ENCODE measurements at places on chromosomes 4 and X.
A peak's percentile ranks its signal among the peaks of the same experiment; 100 is the strongest.

DNA sequence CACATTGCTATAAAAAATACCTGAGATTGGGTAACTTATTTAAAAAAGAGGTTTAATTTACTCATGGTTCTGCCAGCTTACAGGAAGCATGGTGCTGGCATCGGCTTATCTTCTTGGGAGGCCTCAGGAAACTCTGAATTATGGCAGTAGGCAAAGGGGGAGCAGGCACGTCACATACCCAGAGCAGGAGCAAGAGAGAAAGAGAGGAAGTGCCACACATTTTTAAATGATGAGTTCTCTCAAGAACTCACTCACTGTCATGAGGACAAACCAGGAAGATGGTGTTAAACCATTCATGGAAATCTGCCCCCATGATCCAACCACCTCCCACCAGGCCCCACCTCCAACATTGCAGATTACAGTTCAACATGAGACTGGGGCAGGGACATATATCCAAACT lies 10.0 kb upstream of the AFF1 start:
- DNase-seq = no peak

DNA sequence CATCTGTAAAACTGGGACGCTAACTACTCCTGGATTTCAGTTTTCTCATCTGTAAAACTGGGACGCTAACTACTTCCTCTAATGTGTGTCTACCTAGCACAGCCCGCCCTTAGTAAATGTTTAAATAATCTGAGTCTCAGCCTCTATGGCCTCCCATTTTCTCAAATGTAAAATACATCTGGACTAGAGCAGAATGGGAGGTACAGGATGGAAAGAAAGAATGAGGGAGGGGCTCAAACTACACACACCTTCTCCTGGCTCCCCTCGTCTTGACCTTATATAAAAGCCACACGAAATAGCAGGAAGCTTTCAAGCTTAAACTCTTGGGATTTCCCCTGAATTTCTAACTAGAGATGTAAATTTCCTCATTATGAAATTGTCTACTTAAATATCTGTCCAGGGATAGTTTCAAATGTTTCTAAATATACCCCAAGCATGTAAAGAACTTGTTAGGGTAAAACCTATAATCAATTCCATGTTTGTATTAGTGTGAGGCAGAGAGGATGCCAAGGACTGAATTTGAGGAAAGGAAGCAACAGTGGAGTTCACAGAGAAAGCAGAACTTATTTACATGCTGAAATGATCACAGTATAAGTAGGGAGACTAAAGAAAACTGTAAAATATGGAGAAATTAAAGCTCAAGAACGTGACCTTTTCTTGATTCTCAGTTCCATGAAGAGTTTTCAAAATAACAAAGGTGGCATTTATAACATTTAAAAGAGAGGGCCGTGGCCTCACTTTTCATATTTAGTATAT lies 220.0 kb downstream of the NWD2 start:
- DNase-seq = no peak

DNA sequence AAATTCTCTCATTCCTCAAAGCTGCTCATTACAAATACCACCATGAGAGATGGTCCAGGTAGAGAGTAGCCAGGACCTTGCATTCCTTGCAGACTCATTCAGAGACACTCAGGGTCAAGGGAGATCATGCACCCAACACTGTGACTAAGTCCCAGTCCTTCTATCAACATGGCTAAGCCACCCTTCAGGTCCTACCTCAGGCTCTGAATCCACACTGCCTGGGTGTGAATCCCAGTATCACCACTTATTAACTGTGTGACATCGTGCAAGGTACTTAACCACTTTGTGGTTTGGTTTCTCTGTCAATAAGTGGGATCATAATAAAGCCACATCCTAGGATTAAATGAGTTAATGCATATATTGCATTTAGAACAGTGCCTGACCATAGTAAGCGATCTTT lies 124.1 kb upstream of the NEIL3 start:
- no peak for DNase-seq

- DNase-seq = peak; percentile 50
Measured at GRCh38 chrX:136954930-136955329, 74.4 kb upstream of the RBMX start.

DNA sequence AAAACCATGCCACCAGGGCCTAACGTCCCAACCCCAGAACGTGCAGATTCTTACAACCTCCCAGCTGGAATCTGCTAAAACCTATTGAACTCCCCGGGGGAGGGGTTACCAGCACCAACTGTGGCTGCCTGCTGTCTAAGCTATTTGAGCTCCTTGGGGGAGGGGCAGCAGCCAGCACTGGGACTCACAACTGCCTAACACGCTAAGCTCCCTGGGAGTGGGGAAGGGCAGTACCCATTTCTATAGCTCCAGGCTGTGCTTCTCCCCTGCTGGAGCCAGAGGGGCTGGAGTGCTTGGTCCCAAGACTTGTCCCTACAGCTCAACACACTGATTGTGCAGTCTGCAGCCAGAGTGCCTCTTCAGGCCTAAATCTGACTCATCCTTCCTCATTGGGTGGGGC lies 459.8 kb upstream of the FGF16 start:
- no peak for DNase-seq

GRCh38 chrX:33188881-33189280 lies 22.5 kb downstream of the DMD start:
- no peak for DNase-seq

- peak; percentile 3 for DNase-seq
Measured at GRCh38 chrX:70264784-70265183, 3.4 kb upstream of the ARR3 start.

- no peak for DNase-seq
Measured at GRCh38 chr4:38152305-38152704, 192.1 kb downstream of the PTTG2 start.

GRCh38 chrX:15236146-15236545 lies 33.7 kb downstream of the ASB9 start:
- DNase-seq = no peak

DNA sequence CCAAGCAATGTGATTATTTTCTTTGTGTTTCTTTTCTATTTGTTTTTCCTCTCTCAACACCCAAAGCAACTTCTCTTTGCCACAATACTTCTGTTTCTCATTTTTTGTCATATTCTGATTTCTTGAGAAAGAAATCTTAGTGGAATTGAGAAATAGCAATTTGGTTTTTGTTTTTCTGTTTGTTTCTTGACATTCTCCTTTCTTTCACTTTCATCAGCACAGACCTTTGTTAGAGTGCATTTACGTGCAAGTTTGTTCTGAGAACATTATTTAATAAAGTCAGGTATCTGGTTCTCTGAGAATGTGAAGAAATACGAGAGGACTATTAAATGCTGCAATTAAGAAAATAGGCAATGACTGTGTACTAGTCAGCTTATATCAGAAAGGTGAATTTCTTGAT lies 608.1 kb upstream of the AADAT start:
- no peak for DNase-seq

GRCh38 chr4:146288193-146288592 lies 73.9 kb downstream of the REELD1 start:
- DNase-seq = no peak

- DNase-seq = no peak
Measured at GRCh38 chr4:74873545-74874301, 59.2 kb upstream of the PARM1 start.

DNA sequence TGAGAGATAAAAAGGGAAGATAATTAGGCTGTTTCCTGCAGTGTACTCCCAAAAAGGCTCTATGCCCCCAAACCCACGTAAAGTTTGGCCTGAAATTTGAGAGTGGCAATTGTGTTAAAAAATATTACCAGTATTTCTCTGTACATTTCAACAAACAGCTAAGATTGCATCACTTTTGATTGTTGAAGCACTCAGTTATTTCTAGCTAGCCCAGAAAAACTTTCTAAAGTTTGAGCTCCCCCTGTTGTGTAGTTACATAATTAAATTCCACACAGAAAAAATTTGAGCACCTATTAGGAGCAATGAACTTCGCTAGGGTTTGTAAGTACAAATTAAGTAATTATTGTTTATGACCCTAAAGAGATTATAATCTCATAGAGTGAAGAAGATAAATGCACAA lies 109.4 kb downstream of the DLG3 start:
- peak; percentile 25 for DNase-seq

- no peak for DNase-seq
Measured at GRCh38 chr4:171279131-171279530, 534.1 kb upstream of the GALNTL6 start.

- no peak for DNase-seq
Measured at GRCh38 chr4:118289794-118290193, 63.0 kb downstream of the PRSS12 start.

GRCh38 chr4:55488716-55489115 lies 58.0 kb downstream of the CLOCK start:
- DNase-seq = no peak

GRCh38 chr4:94375364-94375763 lies 32.7 kb upstream of the HPGDS start:
- DNase-seq = no peak

GRCh38 chr4:45408996-45409395 lies 682.6 kb upstream of the GNPDA2 start:
- no peak for DNase-seq

DNA sequence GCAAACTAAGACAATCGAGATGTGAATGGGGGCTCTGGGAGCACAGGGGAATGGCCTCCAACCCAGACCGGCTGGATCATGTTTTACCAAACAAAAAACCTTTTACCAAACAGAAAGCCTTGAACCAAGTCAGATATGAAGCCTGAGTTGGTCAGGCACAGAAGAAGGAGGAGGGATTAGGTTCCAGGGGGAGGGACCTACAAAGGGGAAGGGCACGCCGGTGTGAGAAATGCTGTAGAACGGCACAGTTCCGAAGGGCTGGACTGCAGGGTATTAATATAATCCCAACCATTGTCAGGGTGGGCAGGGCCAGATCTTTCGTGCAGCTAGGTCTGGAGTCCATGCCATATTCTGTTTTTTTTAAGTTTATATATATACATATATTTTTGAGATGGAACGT lies 52.9 kb upstream of the NYX start:
- DNase-seq = no peak

GRCh38 chrX:43481576-43481975 lies 174.5 kb upstream of the MAOA start:
- DNase-seq = no peak

GRCh38 chr4:38621028-38621684 lies 42.8 kb upstream of the KLF3 start:
- peak; percentile 89 for DNase-seq

- DNase-seq = no peak
Measured at GRCh38 chr4:75623026-75623425, 7.3 kb downstream of the CDKL2 start.

GRCh38 chrX:154712781-154713740 lies 37.8 kb downstream of the GAB3 start:
- DNase-seq = peak; percentile 16

- no peak for DNase-seq
Measured at GRCh38 chrX:57353472-57354132, 67.1 kb downstream of the FAAH2 start.

GRCh38 chrX:40104985-40105834 lies 7.5 kb upstream of the BCOR start:
- peak; percentile 68 for DNase-seq

DNA sequence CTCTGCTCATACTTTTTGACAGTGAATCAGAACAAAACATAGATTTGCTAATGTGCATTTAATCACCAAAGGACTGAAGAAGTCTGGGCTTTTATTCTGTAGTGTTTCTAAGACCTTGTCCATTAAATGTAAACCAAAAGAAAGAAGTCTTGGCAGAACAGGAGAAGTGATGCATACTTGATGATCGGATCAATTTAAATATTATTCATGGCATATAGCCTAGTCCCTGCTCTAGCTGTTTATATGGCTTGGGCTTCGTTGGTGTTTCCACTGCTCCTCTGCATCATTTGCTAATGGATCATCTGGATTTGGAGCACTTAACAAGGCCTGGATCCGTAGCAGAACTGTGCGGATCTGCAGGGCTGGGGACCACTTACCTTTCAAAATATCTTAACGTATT lies 566.6 kb downstream of the GALNTL6 start:
- no peak for DNase-seq

DNA sequence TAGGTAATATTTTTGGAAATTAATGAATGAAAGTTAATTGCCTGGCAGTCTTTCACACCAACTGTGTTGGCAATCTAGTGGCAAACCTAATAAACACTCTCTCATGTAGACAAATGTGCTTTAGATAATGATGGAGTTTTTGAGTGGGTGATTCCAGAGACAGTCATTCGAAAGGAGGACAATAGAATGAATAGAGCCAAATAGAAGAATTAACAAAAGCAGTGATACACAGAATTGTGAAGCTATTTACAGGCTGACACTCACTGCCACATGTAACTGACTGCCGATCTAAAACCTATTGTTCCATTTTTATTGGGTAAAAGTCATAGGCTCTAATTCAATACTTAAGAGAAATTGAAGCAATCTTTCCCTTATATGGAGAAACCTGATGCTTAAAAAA lies 338.5 kb downstream of the PCDH7 start:
- no peak for DNase-seq

GRCh38 chrX:120452131-120452530 lies 17.0 kb downstream of the LAMP2 start:
- DNase-seq = peak; percentile 51

Measured in NB4 (cell line).